ENCODE measurements at places on chromosomes 2 and 18.
A peak's percentile ranks its signal among the peaks of the same experiment; 100 is the strongest.

DNA sequence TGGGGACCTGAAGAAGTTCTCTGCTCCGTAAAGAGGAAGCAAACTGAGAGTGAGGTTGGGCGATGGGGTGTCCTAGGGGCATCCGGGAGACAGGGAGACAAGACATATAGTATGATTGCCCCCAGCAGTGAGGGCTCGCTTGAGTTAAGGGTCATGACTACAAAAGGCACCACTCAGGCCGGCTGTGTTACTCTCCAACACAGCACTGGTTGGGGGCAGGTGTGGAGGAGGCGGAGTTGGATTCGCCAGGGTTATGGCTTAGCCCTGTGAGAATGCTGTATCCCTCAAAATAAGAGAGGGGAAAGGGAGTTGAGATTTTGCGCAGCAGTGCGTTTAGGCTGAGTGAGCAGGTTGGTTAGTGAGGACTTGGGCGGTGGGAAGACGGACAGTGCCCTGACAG lies 12.0 kb downstream of the DYSF start:
- no peak for DNase-seq

DNA sequence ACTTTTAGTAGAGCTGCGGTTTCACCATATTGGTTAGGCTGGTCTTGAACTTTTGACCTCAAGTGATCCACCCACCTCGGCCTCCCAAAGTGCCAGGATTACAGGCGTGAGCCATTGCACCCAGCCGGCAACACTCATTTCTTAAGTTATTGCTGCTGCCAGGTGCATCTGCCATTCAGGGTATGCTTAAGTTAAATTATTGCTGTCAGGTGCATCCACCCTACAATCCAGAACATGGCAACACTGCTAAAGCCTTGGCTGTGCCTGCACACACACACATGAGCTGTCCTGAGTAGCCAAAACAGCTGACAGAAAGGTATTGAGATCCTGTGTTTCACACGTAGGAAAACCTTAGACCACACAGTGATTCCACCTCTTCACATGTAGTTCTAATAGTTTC lies 148.2 kb downstream of the FAM161A start:
- DNase-seq = no peak

GRCh38 chr2:199228887-199229819 lies 228.6 kb downstream of the SATB2 start:
- peak; percentile 97 for DNase-seq

GRCh38 chr18:79302120-79302519 lies 93.6 kb upstream of the NFATC1 start:
- DNase-seq = peak; percentile 4

GRCh38 chr2:107588181-107588580 lies 238.5 kb upstream of the RGPD4 start:
- no peak for DNase-seq

GRCh38 chr2:75476761-75477160 lies 84.0 kb downstream of the EVA1A start:
- DNase-seq = peak; percentile 17

DNA sequence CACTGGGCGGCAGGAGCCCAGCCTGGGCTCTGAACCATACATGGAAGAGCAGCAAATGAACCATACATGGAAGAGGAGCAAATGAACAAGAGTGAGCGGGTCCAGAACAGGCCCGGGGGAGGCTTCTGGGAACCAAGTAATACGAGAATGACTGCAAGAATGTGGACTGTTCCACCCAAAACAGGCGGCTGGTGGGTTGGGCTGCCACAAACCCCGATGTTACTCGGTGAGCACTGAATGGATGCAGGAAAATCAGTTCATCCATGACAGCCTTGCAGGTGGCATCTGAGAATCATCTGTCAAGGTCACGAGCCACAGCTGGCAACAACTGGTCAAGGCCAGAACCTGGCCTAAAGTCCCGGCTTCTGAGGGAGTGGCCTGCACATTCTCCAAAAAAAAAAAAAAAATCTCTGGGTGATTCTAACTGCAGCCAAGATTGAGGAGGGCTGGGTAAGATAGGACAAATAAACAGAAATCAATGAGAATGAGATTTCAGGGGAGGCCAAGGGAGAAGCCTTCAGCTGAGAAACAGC lies 106.1 kb downstream of the ZNF516 start:
- DNase-seq = no peak

GRCh38 chr18:56889621-56890020 lies 238.5 kb downstream of the WDR7 start:
- peak; percentile 14 for DNase-seq

DNA sequence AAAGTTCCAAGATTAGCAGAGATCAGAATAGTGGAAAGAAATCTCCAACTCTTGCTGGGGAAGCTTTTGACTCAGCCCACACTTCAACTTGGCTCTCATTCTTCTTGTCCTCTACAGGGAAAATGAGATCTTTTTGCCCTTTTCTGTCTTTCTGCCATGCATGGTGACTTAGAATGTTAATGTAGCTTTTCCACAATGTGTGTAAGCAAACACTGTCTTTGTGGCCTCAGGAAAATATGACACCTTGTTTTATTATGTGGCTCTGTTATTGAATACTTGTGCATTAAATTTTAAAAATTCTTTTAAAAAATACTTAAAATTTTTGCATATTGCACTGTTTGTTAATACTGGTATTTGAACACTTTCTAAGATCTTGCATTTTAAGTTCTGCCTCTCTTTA lies 65.4 kb upstream of the WDR75 start:
- peak; percentile 16 for DNase-seq

- DNase-seq = no peak
These were observed 3.8 kb upstream of the EGR4 start for GRCh38 chr2:73297151-73297559.

GRCh38 chr2:67057901-67058703 lies 339.0 kb upstream of the ETAA1 start:
- DNase-seq = no peak

DNA sequence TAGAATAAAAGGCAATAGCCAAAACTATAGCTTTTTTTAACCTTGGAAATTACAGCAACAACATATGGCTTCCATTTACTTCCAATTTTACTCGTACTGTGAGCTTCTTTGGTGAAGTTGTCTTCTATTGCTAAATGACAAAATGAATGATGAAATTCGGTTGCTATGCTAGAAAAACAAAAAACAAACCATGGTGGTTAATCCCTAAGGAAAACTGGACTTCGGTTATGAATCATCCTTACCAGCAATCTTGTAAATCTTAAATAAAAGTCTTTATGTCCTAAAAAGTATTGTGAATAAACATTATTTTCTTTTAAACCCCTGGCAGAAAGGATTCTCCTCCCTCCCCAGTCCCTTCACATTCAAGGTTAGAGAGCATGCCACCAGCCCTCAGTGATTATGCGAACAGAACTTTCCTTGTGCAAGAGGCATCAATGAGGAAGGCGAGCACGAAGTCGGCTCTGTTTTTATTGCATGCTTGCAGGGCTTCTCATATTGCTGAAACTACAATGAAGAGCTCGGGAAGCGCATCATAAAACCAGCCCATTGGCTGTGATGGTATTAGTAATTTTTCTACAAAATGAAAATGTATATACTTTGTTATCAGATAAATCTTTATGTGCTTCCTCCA lies 62.9 kb downstream of the ZNF521 start:
- peak; percentile 96 for DNase-seq

GRCh38 chr2:201699416-201699815 lies 972 bp upstream of the MPP4 start:
- peak; percentile 2 for DNase-seq

- DNase-seq = peak; percentile 18
These were observed 155.4 kb upstream of the VRK2 start for GRCh38 chr2:57891086-57891712.

- no peak for DNase-seq
These were observed 16.3 kb downstream of the ODC1 start for GRCh38 chr2:10431797-10432196.

- no peak for DNase-seq
These were observed 70.0 kb upstream of the SP3 start for GRCh38 chr2:174035117-174035635.

DNA sequence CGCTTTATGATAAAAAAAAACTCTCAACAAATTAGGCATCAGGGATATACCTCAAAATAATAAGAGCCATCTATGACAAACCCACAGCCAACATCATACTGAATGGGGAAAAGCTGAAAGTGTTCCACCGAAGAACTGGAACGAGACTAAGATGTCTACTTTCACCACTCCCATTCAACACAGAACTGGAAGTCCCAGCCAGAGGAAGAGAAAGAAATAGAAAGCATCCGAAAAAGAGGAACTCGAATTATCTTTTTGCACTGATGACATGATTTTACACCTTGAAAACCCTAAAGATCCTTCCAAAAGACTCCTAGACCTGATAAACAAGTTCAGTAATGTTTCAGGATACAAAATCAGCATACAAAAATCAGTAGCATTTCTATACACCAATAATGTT lies 121.6 kb downstream of the ZRANB3 start:
- no peak for DNase-seq

DNA sequence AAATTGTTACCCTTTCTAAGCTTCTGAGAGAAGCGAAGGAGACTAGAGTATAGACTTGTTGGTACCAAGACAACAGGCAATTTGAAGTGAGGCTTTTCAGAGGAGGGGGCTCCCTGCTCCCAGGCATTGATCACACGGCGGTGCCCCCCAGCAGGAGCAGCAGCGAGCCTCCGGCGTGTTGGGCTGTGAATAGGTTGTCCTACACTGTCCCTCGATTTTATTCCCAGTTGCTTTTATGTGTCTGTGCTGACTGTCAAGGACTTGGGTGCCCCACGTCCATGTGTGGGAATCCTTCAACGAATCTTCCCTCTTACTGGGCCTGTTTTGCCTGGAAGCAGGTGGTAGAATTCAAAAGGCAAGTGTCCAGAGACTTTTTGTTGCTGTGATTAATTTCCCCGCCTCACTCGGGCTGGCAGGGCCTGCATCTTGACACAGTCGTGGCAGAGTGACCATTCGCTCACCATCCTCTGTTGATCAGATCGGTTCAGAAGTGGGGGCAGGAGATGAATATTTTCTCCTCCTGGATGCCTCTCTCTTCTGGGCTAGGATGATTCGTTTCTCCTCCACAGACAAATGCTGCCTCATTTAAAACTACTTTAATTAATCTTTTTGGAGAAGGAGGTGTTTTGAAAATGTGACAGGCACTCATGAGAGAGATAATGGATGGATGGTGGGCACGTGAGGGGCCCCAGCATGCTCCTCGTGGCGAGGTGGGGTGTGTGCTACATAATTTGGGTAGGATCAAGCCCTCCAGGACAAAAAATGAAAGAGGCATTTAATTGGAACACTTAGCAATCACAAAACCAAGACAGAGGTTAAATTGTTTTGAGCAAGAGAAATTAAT lies 77.6 kb downstream of the SMIM21 start:
- DNase-seq = no peak

DNA sequence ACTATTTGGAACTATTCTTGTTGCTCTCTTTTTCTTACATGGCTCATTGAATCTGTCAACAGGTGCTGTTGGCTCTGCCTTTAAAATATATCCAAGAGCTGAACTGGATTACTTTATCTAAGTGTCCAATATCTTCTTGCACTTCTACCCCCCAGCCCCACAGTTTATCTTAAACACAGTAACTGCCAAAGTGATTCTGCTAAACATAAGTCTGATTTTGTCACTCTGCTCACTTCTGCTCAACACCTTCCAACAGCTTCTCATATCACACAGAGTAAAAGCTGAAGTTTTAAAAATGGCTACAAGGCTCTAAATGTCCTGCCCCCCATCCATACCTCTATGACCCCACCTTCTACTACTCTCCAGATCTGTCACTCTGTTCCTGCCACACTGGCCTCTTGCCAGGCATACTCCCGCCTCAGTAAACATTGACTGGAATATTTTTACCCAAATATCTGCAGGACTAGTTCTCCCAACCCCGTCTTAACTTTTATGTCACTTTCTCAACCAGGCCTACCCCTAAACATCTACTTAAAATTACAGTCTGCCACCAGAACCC lies 130.7 kb downstream of the CCDC148 start:
- DNase-seq = no peak

GRCh38 chr2:134429886-134430285 lies 176.0 kb downstream of the MGAT5 start:
- DNase-seq = no peak

DNA sequence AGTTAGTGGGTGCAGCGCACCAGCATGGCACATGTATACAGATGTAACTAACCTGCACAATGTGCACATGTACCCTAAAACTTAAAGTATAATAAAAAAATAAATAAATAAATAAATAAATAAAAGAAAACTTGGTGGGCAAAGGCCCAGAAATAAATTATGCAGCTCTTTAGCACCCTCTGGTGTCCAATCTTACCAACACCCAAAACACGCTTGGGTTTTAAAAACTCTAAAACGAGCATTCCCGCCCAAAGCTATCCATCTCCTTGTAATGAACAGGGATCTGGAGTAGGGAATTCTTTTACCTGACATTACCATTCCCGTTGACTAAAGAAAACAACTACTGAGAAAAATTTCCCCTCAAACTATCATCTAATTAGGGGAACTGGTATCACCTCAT lies 2005.9 kb upstream of the CELF4 start:
- peak; percentile 5 for DNase-seq

Data from AG10803 (cell line).